Large intestine (tissue), 12 donors: ENCODE measurements at places on chromosomes 11 and 22. TPM values are rescaled to one million over a fixed set of nuclear protein-coding genes. Genes with fewer than 3 reads are reported as not detected.

- no peaks in the 10 kb centered on the region for H3K36me3 ChIP-seq
- no peaks in the 10 kb centered on the region for H3K4me1 ChIP-seq
These were observed 19.7 kb downstream of the GGTLC2 start for GRCh38 chr22:22663861-22664800.

- DNase-seq, result no peak
- no peak overlapping the region for H3K27ac ChIP-seq
- H3K36me3 ChIP-seq, result peaks cover 3% of the 10 kb centered on the region
These were observed 19.5 kb downstream of the ZNF74 start for GRCh38 chr22:20413217-20414058.

DNA sequence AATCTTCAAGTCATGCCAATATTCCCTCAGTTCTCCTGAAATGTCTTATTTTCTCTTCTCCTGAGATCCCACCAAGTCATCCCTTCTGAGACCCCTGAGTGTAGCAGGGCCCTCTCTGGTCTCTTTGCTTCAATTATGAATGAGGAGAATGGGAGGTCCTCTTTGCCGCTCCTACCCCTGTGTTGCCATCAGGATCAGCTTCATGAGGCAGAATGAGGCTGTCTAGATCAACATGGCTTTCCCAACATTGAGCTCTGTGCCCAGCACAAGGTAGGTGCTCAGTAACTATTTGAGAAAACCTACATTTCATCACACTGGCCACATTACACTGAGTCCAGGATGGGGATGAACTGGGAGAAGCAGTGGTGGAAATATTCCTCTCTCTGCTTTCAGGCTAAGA is 107.2 kb downstream of the ZNF280B start:
- no peak for DNase-seq
- peaks cover 4% of the 10 kb centered on the region for H3K4me1 ChIP-seq

GRCh38 chr22:24516301-24516737 is 21.2 kb downstream of the UPB1 start:
- H3K4me1 ChIP-seq, result peaks cover 40% of the 10 kb centered on the region
- no peaks in the 10 kb centered on the region for H3K36me3 ChIP-seq
- H3K4me3 ChIP-seq, result no peak overlapping the region
- H3K27ac ChIP-seq, result peak overlapping the region; percentile 24
- H3K27me3 ChIP-seq, result no peaks in the 10 kb centered on the region

GRCh38 chr11:112520354-112520753 is 259.7 kb upstream of the PLET1 start:
- no peaks in the 10 kb centered on the region for H3K27me3 ChIP-seq
- DNase-seq, result no peak
- H3K27ac ChIP-seq, result no peak overlapping the region
- H3K36me3 ChIP-seq, result no peaks in the 10 kb centered on the region

Gene SLC22A12
- 0.03 TPM for polyA plus RNA-seq

Gene ROM1
- 4.5 TPM for polyA plus RNA-seq

Gene OR5B12
- 0.03 TPM for polyA plus RNA-seq

Gene TMA7B
- polyA plus RNA-seq, result 0.21 TPM

Gene RBMXL2
- polyA plus RNA-seq, result 0.45 TPM

Gene ACRV1
- polyA plus RNA-seq, result 0.27 TPM

Gene OR5P2
- not detected for polyA plus RNA-seq

Gene MYEOV
- polyA plus RNA-seq, result 0.03 TPM
